ENCODE measurements at places on chromosomes 4 and X.

DNA sequence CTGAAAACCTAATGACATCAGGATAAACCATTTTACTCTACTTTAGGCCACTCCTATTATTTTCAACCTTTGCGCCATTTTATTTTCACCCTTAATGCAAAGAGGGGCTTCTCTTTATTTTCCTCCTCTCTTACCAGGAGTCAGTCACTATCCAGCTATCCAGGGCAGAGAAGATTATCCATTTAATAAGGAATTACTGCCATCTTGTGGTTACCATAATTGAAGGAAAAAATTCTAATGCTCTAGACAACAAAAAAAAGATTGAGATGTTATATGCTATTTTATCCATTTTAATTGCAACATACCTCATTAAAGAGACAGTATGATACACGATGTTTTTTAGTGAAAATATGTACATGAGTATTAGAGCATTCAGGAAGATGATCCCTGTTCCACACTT is 514.5 kb upstream of the FAM241A start:
- DNase-seq: peak; percentile 79

GRCh38 chr4:3413217-3413671 is 28.5 kb upstream of the HGFAC start:
- DNase-seq: no peak

DNA sequence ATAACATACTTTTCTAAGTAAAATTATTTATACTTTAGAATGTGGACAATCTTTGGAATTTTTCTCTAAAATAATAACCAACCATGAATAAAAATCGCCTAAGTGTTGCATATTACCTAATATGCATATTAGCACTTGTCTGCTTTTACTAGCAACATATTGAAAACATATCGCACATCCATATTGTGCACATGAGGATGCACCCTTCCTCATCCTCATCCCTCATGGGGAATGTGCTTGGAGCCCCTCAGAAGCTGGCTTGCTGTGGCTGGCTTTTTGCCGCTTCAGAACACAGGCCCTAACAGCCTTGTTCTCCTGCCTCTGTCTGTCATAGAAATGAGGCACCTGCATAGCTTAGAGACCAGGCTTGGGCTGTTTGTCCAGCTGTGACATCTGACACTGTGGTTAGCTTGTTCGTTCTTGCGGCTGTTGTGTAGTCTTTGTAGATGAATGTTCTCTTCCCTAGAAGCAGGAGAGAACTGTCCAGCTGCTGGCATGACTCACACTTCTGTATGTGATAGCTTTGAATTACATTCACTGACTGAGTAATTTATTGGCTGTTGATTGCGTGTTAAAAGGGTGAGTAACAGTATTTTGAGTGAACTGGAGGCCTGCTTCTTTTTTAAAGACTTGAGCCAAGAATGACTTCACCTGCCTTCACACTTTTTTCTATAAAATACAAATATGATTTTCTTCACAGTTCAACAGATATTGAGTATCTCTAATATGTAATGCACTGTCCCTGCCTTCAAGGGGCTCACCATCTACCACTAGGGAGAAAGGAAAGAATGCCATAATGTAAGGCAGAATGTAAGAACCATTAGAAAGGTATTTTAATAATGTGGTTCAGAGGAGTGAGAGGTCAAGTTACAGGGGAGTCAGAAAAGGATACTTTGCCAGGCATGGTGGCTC is 81.9 kb downstream of the HMGB2 start:
- peak; percentile 70 for DNase-seq

DNA sequence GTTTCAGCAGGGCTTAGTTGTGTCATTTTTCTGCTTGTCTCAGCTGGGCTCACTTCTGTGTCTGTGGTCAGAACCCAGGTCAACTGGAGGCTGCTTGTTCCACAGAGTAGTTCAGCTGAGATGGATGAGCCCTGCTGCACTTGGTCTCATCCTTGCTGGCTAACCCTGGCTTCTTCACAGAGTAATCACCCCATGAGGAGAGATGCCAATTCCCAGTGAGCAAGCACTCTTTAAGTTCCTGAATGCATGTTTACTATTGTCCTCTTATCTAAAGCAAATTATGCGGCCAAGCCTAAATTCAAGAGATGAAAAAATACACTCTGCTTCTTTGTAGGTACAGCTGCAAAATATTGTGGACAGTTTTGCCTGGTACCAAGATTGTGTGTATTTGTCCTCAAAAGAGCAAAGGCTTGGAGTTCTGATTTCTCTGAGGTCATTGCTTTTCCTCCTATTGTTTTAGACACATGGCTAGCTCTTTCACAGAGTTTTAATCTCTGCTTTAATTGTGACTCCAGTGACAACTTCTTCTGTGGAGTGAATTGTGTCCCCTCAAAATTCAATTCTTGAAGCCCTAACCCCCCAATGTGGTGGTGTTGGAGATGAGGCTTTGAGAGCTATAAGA is 236.6 kb upstream of the ANKRD50 start:
- DNase-seq: no peak

GRCh38 chr4:149499726-149500125 is 315.9 kb downstream of the IQCM start:
- no peak for DNase-seq

- DNase-seq: peak; percentile 69
Observed at GRCh38 chrX:43973249-43974099, at the start of gene NDP. NDP (minus strand) TSS chrX:43973390; CDS start chrX:43958645, 14,745 bp downstream.

DNA sequence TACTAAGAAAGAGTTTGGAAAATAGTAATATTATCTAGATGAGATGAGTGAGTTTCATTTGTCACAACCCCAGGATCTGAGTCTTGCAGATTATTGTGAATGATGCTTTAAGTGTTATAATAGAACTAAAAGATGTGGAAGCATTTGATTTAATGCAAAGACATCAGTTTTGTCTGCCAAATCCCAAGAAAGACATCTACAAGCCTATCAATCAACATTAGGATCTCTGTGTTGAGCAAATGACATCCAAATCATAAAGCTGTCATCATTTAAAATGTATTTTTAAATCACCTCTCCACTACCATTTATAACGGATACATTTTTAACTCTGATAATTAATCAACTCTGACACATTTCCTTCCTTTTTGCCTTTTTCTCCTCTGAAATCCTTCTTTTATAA is 310.8 kb upstream of the SLIT2 start:
- DNase-seq: no peak

GRCh38 chr4:135724421-135724820 is 1522.8 kb upstream of the PABPC4L start:
- DNase-seq: no peak

GRCh38 chr4:26985873-26986272 is 125.2 kb downstream of the STIM2 start:
- DNase-seq: no peak

- DNase-seq: no peak
Observed at GRCh38 chr4:75834095-75834771, 68.0 kb downstream of the PPEF2 start.

GRCh38 chrX:16910376-16910775 is 36.1 kb upstream of the REPS2 start:
- no peak for DNase-seq

DNA sequence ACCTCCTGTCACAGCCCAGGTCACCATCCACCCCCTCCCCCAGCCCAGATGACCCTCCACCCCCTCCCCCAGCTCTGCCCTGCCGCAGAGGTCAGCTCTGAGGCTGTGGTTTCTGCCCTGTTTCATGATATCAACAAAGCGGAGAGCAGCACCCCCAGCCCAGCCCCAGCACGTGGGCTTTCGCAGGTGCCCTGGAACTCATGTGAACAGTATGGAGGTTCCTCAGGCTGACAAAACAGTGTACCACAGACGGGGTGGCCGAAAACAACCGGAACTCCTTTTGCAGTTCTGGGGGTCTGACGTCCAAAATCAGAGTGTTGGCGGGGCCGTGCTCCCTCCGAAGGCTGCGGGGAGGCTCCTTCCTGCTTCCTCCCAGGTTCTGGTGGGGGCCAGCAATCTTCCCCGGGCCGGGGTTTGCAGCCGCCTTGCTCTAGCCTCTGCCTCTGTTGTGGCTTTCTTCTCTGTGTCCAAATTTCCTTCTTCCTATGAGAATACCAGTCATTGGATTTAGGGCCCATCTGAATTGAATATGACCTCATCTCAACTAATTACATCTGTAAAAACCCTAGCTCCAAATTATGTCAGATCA is 7.9 kb upstream of the PSAPL1 start:
- DNase-seq: no peak

DNA sequence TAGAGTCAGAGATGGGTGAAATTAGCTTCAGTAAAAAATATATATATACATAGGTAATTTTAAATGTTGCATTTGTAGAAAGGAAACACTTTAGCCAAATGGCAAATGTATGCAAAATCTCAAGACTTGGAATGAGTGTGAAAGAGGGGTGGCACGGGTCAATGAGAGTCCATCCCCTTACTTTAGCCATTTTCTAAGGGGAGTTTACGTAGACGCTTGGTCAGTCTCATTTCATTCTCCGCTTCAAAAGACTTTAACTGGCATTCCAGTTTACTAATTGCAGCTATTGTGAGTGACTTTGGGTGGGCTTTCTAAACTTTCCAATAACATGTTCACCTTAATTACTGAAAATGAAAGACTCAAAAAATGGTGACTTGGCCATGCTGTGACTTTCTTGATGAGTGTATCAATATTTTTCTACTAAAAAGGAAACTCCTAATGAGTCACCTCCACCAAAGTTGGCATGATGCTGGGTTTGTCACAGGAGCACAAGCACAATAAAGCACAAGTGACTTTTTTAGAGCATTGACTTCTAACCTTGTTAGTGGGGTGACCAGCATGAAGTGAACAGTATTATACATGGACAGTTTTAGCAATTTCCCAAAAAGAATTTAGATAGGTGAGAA is 356.0 kb upstream of the RASGEF1B start:
- no peak for DNase-seq

DNA sequence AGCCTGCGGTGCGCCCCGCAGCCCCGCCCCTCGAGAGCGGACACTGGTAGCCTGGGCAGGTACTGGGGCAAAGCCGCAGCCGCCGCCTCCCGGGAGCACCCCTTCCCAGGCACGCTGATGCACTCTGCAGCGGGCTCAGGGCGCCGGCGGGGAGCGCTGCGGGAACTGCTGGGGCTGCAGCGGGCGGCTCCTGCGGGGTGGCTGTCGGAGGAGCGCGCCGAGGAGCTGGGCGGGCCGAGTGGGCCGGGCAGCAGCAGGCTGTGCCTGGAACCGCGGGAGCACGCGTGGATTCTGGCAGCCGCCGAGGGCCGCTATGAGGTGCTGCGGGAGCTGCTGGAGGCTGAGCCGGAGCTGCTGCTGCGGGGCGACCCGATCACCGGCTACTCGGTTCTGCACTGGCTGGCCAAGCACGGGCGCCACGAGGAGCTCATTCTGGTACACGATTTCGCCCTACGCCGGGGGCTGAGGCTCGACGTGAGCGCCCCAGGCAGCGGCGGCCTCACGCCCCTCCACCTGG is 401 bp downstream of the SOWAHD start:
- no peak for DNase-seq

GRCh38 chr4:19300213-19300612 is 951.5 kb upstream of the SLIT2 start:
- DNase-seq: no peak

- no peak for DNase-seq
Observed at GRCh38 chr4:7335344-7336066, 99.2 kb downstream of the PSAPL1 start.

DNA sequence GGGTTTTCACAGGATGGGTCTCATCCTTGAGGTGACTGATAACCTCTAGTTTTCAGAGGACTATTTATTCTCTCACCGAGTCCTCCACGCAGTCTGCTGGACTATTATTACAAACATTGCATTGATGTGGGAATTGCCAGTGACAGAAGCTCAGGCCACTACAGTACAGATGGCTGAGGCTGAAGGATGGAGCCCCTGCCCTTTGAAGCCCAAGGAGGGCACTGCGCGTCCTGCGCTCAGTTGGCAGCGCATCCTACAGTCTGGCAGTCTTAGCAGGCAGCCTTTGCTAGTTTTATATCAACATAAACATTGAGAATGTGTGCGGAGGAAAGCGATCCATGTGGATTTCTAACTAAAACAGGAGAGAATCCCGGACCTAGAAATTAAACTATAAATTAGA is 1.5 kb upstream of the RELL1 start:
- DNase-seq: no peak

DNA sequence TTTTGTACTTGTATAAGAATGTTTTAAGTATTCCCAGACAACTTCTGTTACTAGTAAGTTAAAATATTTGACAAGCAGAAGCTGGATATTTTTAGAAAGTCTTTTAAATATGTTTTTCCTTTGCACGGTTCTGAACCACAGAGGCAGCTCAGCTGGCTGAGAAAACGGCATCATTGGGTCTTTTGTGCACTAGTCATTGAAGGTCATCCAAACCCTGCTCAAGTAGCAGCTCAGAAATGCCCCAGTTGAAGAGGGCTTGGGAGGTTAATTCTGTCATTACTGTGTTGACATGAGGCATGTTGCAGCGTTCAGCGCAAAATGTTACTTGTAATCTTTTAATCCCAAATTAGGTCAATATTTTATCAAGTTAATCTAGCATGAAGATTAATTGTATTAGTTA is 383.7 kb upstream of the FAM241A start:
- peak; percentile 16 for DNase-seq

- DNase-seq: no peak
Observed at GRCh38 chr4:16225167-16225862, 956 bp downstream of the TAPT1 start.

DNA sequence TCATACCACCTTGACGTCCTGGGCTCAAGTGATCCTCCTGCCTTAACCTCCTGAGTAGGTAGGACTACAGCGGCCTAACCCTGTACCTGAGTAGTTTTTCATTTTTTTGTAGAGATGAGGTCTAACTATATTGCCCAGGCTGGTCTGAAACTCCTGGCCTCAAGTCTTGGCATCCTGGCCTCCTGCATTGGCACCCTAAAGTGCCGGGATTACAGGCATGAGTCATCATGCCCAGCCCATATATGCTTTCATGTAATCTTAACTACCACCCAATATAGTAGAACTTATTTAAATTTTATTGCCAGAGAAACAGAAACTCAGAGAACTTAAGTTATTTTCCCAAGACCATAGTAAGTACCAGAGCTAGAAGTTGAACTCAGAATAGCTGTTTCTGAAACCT is 27.1 kb downstream of the AFM start:
- DNase-seq: no peak

- DNase-seq: no peak
Observed at GRCh38 chrX:110008011-110008635, 5.2 kb downstream of the TMEM164 start.

Measured in brain (organoid and tissue), 16 donors.